NCI-H748 treated with DMSO at 0.1 percent for 48 hours (cell line): ENCODE measurements at places on chromosomes 16 and 17.

GRCh38 chr16:10557750-10558149, 22.6 kb downstream of the EMP2 start:
- DNase-seq = no peak

DNA sequence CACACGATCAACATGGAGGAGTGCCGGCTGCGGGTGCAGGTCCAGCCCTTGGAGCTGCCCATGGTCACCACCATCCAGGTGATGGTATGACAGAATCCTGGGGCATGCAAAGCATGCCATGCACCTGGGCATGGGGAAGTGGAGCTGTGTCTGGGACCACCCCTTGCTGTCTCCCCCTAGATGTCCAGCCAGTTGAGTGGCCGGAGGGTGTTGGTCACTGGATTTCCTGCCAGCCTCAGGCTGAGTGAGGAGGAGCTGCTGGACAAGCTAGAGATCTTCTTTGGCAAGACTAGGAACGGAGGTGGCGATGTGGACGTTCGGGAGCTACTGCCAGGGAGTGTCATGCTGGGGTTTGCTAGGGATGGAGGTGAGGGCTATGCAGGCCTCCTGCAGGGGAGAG, 6.7 kb downstream of the IFI35 start:
- no peak for DNase-seq

DNA sequence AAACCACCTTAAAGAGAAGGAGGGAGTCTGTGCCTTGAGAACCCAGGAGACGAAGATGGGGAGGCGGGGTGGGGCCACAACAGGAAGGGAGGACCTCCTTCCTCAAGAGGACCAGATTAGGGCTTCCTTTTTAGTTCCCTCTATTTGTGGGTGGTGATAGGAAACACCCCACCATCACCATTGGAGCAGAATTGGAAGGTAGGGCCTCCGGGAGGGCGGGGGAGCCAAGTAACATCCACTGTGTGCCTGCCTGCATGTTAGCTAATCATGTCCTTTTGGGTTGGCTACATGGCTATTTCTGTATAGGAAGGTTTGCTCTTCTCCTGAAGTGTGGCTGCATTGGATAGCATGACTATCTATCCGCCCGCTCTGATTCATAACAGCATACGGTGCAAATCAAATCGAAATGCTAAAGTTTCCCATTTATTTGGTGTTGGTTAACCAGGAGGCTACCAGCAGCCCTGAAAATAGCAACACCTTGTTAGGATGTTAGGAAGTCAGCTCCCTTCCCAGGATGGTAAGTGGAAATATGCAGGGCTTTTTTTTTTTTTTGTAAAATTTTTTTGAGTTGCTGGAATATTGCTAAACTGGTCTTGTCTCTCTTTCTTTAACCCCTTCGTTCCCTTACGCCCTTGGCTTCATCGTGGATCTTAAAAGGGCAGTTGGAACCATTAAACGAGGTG, 4.2 kb downstream of the SYT17 start:
- DNase-seq = no peak

GRCh38 chr17:77875051-77875780, 83.3 kb upstream of the TNRC6C start:
- no peak for DNase-seq

DNA sequence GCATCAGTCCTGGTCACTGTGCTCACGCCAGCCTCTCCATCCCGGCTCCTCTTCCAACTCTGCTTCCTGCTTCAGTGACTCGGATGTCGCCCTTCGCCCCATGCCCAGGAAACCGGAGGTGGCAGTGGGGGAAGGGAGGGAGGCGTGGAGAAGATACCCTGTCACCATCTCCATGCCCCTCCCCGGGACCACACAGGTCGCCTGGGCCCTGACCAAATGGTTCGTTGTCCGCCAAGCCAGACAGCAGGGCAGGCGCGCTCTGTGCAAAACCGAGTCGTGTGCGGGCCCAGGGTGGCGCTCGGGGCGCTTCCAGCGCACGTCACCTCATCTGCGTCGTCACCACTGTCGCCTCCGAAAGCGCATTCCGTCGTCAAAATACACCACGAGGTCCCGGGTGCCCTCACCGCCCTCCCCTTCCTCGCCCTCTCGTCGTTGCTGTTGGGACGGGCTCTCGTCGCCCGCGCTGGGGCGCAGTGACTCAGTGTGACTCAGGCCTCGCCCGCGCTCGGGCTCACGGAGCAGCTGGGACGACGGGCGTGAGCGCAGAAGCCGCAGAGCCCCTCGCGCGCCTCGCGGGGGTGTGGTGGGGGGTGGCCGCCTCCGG, 39.2 kb downstream of the ZNF778 start:
- DNase-seq = no peak

DNA sequence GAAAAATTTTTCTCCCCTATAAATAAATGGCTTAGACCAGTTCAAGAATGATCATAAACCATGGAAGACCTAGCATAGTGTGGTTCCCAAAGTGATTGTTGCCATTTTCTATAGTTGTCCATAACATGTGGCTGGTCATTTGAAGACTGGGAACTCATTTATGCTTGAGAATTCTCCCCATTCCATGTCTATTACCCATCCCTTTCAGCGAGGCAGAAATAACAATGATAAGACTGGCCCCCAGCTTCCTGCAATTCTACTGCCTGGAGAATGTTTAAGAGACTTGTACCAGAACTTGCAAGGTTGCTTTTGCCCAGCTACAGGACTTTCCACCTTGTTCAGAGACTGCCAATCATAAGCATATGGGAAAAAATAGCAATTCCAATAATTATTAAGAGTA, 146.5 kb upstream of the CDH11 start:
- no peak for DNase-seq
